ENCODE measurements at places on chromosomes 5 and 9.

DNA sequence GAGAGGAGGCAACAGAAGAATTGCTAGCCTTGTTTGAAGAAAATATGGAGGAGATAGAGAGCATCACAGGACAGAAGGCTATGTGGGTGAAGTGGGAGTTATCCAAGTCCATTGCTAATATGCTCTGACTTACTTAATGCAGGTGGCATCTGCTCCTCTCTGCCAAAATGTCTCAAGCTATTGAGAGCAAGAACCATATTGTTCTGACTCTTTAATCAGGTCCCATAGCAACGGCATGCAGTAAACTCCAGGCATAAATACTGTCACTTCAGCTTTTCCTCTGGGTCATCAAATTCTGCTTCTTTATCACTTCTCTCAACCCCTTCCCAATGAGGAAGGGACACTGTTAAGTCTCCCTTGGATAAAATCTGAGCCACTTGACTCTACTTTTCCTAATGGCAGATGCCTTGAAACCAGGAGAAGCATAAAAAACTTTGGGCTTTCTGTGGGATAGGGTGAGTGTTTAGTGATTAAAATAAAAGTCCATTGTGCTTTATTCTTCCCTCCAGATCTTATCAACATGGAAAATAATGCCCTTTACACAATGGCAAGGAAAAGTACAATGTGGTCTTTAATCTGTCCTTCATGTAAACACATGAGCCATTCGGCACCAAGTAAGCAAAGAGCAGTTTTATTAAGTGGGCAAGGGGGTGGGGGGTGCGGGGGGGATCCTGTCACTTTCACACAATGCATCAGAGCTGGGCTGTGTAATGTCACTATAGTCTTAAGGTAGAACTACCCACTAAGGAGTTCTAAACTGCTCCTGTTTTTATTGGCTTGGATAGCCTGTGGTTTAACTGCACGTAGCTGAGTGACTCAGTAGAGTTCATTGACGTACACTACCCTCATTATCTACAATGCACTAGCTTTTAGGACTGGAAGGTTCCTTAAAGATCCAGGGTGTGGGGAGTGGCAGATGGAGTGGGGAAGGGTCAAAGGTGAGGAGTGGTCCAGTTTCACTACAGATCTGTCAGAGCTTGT, 71.0 kb upstream of the TARS1 start:
- peak; percentile 95 for DNase-seq

GRCh38 chr9:112430006-112430522, 50.2 kb downstream of the HSDL2 start:
- DNase-seq = no peak

- DNase-seq = peak; percentile 49
These were observed 5.7 kb downstream of the MAPKAP1 start for GRCh38 chr9:125701351-125701750.

GRCh38 chr5:163448491-163448890, 11.1 kb downstream of the CCNG1 start:
- no peak for DNase-seq

DNA sequence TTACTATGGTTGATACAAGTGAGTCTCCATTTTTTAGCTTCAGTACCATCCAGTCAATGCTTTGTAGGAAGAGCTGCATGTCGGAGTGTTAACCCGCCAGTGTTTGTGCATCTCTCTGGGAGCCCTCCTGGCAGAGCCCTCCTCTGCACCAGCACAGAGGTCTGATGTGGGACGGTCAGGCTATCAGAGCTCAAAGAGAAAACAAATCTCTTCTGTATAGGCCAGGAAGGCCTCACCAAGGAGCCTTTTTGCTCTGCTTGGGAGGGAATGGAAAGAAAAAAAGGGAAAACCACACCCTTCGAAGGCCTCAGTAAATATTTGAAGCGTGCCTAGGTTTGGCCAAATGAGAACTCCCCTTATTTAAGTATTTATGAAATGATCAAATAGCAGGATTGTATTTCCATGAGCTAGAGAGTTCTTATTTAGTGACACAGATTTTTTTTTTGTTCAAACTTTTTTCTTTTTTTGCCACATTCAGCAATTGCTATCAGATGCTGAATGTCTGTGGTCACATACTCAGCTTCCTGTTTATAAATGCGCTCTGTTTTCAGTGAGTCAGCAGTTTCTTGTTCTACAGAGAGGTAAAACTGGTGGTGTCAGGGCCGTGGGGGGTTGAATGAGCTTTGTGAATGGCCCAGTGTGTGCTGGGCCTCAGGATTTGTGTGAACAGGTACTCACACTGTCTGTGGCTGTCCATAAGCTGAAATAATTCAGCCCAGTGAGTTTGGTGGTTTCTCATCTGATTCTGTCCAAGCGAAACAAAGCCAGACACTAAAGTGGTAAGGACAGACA, 226.6 kb downstream of the SNX18 start:
- peak; percentile 98 for DNase-seq

DNA sequence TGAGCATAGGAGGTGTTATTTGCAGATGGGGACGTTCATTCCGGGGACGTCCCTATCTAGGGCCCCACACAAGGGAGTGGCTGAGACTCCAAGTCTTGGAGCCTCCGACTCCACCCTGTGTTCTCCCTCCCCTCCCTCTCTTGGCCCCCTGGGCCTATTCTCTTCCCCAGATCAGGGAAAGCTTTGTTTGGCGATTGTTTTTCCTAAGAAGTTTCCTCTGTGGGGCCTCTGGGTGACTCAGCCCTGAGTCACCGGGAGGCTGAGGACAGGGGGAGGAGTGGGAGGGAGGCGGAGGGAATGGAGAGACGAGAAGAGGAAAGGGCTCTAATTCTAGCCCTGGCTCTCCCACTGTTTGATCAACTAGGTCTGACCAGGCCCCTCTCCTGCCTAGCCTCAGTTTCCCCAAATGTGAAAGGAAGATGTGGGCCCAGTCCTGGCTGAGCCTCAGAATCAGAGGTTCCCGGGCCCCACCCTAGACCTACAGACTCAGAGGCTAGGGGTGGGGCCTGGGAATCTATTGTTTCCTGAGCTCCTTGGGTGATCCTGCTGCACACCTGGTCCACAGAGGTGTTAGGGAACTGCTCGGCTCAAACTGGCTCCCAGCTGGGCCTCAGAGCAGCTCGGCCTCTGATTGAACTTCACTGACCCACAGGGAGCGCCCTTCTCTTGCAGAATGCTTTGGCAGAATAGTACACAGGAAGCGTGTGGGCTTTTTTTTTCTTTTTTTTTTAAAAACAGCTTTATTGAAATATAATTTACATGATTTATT, 19.2 kb downstream of the GSN start:
- DNase-seq = peak; percentile 94

- DNase-seq = no peak
These were observed 37.6 kb upstream of the SETD9 start for GRCh38 chr5:56871777-56872176.

DNA sequence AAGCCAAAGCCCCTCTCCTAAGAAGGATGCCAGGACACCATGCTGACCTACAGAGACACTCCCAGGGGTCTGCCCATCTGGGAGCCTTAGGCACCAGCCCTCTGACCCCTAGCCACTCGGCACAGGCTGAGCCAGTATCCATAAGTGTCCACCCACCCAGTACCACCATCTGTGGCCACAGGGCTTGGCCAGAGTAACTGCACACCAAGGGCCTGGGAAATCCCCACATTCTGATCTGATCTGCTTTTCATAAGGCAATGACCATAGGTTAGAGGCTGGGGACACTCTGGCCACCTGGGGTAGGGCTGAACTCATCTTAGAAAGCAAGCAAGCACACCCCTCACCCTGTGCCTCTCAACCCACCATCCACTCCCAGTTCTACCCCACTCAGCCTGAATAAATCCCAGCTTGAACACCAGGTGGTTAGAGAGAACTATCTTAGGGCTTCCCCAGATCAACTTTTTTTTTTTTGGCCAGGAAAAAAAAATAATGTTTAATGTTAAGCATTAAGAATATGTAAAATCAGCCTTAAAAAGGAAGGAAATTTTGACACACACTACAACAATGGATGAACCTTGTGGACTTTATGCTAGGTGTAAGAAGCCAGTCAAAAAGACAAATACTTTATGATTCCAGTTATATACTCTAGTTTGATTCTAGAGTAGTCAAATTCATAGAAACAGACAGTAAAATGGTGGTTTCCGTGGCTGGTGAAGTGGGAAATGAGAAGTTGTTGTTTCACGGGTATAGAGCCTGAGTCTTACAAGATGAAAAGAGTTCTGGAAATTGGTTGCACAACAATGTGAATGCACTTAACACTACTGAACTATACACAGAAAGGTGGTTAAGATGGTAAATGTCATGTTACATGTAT, 6.2 kb downstream of the GNPDA1 start:
- DNase-seq = peak; percentile 17

DNA sequence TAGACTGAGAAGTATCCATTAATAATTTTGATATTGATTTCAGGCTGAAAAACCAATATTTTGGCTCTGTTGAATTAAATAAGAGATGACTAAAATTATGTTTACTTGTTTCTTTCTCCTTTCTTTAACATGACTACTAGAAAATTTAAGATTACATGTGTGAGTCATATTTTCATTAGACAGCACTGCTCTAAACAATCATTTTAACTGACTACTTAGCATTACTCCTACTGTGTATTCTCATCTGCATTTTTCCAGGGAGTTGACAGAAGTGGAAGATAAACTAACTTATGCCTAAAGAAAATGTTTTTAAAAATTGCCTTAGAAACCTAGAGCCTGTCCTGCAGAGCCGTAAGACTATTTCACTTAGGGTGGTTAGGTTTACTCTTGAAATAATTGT, 29.1 kb downstream of the TNC start:
- DNase-seq = no peak

GRCh38 chr5:3080366-3080765, 328.9 kb upstream of the IRX2 start:
- DNase-seq = no peak
